ENCODE measurements at places on chromosomes 1 and 21.

GRCh38 chr21:14923468-14923867 lies 141.3 kb downstream of the NRIP1 start:
- no peak for DNase-seq

- DNase-seq = no peak
Measured at GRCh38 chr1:71657891-71658679, 577.2 kb upstream of the ZRANB2 start.

- no peak for DNase-seq
Measured at GRCh38 chr1:184379111-184379752, 7.6 kb upstream of the C1orf21 start.

DNA sequence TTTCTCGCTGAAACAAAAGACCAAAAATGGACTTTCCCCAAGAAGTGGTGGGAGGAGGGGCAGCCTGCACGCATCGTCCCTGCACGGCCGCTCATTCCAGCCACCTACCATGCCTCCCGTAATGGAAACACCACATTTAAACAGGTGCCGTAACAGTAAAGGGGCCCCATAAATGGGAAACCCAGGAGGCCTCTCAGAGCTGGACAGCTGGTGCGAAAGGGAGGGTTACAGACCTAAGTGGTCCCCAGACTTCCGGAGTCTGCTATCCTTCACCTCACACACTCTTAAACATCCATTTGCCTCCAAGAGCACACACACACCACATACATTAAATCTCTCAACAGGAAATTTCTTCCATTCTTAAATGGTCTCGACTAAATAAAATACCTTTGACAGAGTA lies 120.7 kb upstream of the SOD1 start:
- DNase-seq = no peak

- DNase-seq = no peak
Measured at GRCh38 chr1:4621646-4622045, 32.8 kb upstream of the AJAP1 start.

DNA sequence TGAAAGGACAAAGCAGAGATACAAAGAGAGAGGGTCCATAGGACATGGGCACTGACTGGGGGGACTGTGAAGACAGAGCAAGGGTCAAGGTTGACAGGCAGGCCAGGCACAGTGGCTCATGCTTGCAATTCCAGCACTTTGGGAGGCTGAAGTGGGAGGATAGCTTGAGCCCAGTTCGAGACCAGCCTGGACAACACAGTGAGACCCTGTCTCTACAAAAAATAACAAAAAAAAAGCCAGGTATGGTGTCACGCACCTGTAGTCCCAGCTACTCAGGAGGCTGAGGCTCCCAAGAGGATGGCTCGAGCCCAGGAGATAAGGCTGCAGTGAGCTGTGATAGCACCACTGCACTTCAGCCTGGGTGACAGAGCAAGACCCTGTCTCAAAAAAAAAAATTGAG lies 4.4 kb downstream of the CASP9 start:
- no peak for DNase-seq

DNA sequence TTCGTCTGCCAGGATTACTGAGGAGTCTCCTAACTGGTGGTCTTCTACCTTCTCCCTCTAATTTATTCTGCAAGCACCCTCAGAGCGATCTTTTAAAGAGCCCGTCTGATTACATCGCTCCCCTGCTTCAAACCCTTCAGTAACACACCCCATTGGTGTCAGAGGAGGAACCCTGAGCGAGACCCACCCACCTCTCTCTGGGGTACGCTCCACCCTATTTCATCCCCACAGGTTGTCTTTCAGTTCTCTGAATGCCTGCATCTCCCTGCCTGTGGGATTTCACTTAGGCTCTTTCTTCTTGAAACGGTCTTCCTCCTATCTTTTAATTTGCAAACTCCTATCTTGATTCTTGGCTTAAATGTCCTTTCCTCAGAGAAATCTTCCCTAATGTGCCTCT lies 39.4 kb downstream of the C1orf21 start:
- DNase-seq = no peak

GRCh38 chr21:45452696-45453307 lies 47.8 kb downstream of the COL18A1 start:
- no peak for DNase-seq

GRCh38 chr1:36766481-36766880 lies 267.8 kb downstream of the GRIK3 start:
- DNase-seq = no peak

DNA sequence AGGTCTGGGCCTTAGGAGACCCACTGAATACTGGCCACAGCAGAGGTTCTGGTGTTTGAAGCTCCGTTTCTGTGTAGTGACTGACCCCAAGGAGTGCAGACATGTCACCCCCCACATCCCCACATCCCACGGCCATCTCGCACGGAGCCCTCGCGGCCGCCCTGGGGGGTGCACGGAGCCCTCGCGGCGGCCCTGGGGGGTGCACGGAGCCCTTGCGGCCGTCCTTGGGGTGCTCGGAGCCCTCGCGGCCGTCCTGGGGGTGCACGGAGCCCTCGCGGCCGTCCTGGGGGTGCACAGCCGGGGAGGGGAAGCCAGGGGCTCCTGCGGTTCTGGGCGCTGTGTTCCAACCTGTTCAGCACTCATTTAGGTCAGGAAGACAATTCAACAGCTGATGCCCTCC lies 68.4 kb downstream of the SCCPDH start:
- DNase-seq = no peak

- DNase-seq = no peak
Measured at GRCh38 chr1:88228114-88228513, 456.0 kb upstream of the PKN2 start.

- no peak for DNase-seq
Measured at GRCh38 chr1:114737314-114737849, 20.4 kb downstream of the CSDE1 start.

DNA sequence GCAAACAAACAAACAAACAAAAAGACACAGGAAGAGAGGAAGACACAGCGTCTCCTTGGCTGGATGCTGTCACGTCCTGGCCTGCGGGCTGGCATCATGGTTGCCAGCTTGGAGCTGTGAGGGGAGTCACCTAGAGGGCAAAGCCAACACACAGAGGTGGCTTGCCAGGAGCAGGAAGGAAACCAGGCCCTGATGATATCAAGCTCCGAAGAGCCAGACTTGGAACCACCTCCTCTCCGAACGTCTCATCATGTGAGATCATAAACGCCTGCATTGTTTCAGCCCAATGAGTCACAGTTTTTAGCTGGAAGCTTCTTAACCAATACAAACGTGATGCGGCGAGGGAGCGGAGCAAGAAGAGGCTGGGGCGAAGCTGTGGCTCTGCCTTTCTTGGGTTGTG lies 8.7 kb downstream of the PLA2G2D start:
- DNase-seq = no peak

DNA sequence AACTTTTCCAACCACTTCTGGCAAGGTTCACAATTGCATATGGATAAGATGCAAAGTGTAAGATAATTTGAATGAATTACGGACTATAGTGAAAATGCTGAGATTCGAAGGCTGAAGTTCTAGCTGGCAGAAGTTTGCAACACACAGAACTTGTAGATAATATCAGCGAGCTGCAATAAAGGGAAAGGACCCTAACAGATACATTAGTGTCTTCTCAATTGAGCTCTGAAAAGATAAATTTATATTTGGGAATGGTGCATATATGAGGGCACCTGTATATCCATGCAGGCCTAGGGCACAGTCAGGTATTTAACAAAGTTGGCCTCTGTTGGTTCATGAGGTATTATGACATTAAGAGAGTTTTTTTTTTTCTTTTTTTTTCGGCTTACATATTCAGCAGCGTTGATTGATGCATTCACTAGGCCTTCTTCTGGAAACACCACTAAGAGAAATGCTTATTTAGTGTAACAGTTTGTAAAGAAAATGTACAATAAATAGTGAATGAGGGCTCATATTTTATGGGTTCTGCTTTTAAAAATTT lies 2.2 kb downstream of the NFIA start:
- no peak for DNase-seq

GRCh38 chr21:31045841-31046240 lies 7.6 kb upstream of the KRTAP19-8 start:
- no peak for DNase-seq

DNA sequence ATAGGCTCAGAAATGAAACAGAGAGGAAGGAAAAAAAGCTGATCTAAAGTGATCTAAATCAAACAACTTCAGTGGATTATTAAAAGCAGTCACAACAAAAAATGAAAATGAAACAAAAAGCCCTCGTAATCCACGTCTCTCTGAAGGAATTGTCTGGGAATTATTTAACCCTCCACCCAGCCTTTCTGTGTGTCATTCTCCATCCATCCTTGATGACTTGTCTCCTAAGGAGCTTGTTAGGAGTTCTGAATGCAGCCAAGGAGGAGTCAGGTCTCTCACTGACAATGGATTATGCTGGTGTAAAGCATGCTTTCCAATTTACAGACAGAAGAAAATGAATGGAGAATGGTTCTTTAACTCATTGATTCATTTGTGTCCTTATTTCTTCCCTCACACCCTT lies 359.3 kb upstream of the RUNX1 start:
- DNase-seq = no peak

- no peak for DNase-seq
Measured at GRCh38 chr1:14986168-14986567, 167.4 kb upstream of the TMEM51 start.

- no peak for DNase-seq
Measured at GRCh38 chr1:240414237-240414636, 197.7 kb downstream of the GREM2 start.

DNA sequence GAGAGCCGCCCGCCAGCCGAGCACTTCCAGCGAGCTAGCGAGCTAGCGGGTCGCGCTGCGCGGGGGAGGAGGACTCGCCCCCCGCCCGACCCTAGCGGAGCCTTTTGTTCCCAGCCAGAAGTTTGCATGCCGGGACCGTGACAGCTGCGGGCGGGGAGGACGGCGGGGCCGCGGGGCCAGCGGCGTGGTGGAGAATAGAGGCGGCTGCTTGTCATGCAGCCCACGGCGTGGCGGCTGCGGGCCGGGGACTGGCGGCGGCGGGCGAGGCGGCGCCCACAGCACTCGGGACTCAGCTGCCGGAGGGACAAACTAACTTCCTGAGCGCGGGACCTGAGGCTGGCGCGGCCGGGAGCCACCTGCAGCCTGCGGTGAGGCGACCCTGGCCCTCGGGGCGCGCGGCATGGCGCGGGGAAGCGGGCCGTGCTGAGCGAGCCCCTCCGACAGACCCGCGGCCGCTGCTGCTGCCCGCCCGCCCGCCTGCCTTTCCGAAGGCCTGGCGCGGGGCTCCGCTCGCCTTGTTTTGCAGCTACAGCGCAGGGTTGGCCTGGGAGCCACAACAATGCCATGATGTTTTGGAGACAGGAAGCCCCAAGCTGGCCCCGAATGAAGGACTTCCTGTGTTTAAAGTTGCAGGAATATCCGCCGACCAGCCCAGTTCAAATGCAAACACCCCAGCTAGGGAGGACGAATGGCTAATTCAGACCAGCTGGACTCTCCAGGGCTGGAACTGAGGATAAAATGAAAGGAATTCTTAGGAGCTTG lies 82.2 kb upstream of the BMP8A start:
- no peak for DNase-seq

GRCh38 chr1:156106624-156107488 lies 7.7 kb upstream of the LMNA start:
- DNase-seq = no peak

DNA sequence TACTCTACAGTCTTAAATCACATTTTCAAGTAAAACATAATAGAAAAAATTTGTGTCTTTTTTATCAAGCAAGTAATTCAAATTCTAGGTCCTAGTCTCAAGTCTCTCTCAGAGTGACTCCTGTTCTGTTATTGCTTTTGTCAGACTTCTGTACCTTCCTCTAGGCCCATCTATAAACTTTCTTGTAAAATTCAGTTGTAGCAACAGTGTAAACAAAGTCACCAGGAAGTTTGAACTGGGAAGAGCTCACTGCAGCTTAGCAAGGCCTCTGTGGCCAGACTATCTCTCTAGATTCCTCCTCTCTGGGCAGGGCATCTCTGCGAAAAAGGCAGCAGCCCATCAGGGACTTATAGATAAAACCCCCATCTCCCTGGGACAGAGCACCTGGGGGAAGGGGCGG lies 13.5 kb upstream of the ZNF678 start:
- no peak for DNase-seq

DNA sequence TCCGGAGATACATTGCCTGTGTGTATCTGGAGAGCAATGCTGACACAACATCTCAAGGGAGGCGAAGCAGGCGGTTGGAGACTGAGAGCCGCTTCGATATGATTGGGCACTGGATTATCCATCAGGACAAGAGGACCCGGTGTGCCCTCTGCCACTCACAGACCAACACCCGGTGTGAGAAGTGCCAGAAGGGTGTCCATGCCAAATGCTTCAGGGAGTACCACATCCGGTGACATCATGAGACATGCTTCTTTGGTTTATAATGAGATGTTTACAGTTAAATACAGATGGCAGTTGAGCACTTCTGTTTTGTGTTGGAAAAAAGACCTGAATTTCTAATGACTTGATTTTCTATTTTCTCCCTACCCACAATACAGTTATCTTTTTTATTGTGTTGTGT lies 12.1 kb downstream of the PGBD2 start:
- DNase-seq = no peak

- DNase-seq = no peak
Measured at GRCh38 chr1:64986903-64987871, 20.8 kb upstream of the JAK1 start.

All from activated naive CD4-positive, alpha-beta T cell (primary cell).